ENCODE measurements at places on chromosomes 2 and 18.

DNA sequence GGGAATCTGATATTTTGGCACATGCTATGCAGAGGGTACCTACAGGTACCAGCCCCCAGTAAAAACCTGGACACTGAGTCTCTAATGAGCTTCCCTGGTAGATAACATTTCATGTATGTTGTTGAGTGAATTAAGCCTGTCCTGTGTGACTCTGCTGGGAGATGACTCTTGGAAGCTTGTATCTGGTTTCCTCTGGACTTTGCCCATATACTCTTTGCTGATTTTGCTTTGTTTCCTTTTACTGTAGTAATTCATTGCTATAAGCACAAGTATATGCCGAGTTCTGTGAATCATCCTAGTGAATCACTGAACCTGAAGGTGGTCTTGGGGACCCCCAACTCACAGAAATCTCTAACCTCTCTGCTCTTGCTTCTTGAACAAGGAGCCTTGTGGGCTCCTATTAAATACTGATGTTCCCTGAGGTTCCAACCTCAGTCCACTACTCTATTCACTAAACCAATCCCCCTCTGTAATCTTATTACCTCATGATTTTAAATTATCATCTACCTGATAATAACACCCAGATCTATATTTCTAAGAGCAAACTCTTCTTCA lies 94.3 kb upstream of the WDSUB1 start:
- DNase-seq, result no peak

DNA sequence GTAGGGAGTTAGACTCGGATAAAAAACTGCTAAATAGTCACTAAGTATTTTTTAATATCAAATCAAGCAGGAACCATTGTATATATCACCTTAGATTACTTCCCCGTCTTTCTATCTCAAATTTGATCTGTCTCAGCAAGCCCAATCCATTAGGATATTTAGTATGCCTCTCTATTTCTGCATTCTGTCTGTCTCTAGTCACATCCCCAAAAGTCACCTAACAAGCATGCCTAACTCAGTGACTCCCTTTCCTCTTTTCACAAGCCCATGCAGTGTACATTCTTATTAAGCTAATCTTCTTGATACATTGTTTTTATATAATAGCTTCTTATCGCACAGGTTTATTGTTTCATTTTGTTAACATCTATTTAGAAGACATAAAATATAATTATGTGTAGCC lies 57.8 kb downstream of the PDE1A start:
- DNase-seq, result no peak

DNA sequence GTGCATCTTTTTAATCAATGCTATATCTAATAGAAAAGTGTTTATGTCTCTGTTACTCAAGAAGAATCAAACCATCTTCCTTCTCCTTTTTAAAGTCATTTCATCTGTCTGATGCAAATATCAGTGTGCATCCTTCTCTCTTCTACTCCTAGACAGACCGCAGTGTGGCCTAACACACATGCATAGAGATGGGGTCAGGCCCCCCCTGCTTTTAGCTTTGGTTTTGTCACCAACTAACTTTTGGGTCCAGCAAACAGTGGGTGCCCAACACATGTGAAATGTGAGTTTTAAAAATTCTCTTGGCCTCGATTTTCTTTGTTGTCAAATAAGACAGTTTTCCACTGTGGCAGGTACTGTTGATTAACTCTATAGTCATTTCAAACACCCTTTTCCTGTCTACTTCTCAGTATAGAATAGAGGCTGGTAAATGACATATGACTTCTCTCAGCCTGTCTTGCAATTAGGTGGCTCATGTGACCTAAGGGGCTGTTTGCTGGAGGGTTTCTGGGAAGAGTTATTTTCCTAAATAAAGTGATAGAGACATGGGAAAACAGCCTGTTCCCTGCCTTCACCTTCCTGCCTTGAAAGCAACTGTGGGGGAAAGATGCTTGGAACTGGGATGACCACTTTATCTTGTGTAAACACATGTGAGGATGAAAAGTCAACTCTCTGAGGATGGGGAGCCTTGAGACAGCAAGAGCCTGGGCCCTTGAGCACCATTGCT lies 65.7 kb upstream of the DARS1 start:
- no peak for DNase-seq

DNA sequence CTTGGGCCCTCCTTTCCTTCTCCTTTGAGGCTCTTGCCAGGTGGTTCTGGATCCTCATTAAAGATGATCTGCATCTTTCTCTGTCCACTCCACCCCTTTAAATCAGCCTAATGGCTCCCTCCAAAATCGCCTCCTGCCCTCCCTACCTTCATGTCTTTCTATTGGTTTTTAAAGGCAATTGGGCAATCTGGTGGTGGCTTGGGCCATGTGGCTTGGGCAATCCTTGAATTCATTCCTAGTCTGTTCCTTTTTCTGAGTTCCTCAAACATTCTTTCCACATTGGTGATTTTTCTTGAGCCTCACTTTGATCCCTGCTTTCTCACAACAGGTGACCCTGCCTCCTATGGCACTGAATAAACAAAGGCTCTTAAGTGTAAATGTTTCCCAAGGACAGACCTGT lies 266.2 kb upstream of the REV1 start:
- DNase-seq, result no peak

DNA sequence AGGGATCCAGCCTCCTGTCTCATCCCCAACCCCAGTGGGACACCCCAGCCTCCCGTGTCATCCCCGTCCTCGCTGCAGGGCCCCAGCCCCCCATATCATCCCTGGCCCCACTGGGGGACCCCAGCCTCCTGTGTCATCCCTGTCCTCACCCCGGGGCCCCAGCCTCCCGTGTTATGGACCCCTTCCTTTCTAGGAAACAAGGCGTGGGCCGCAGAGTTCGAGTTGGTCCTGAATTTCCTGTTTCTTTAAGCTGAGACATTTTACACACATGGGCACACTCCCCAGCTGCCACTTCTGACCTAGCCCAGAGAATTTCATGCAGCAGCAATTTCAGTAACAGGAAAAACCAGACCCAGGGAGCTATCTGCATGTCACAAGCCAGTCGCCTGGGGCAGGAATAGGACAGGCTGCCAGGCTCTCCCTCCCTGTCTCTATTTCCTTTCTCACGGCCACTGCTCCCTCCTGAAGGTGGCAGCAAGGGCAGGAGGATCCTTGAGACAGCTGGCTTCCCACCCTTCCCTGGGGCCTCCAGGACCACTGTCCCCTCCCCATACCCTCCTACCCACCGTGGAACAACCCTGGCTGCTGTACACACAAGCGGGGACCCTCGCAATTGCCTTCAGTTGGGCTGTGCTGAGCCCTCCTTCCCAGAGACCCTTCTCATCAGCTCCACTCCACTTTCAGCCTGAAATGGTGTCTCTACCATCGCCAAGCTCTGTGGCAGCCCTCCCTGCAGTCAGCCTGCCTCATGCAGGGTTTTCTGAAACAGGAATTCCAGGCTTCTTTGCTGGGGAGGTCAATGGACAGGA lies 141.9 kb upstream of the ID2 start:
- DNase-seq, result no peak

GRCh38 chr18:42445359-42445758 lies 490.3 kb downstream of the PIK3C3 start:
- DNase-seq, result no peak

GRCh38 chr18:58438161-58438957 lies 190.5 kb downstream of the ALPK2 start:
- peak; percentile 27 for DNase-seq

DNA sequence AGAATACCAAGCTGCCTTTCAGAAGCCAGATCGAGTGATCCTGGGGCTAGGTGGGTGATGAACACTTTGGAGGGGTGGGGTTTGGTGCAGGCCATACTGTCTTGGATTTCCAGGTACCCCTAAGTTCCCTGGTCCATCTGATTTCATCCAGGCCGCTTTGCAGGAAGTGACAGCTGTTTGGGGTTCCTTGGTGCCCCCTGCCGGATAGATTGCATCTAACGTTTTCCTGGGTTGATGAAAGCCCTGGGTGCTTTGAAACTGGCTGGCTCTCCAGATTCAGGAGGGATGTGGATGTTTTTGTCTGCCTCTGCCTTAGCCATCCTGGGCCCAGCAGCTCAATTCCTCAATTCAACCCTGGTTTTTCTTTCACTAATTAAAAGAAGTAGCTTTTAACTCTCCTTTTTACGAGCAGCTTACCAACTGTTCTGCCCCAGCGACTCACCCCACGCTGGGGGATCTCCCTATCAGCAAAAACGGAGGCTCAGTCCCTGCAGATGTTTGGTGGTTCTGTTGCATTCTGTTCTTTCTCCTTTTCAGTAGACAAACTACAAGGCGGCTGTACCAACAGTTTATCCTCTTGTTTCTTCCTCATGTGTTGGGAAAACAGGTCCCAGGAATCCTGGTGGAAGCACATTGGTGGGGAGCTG lies 37.1 kb downstream of the ARHGEF4 start:
- DNase-seq, result peak; percentile 69

GRCh38 chr18:41864216-41864615 lies 90.8 kb upstream of the PIK3C3 start:
- no peak for DNase-seq

DNA sequence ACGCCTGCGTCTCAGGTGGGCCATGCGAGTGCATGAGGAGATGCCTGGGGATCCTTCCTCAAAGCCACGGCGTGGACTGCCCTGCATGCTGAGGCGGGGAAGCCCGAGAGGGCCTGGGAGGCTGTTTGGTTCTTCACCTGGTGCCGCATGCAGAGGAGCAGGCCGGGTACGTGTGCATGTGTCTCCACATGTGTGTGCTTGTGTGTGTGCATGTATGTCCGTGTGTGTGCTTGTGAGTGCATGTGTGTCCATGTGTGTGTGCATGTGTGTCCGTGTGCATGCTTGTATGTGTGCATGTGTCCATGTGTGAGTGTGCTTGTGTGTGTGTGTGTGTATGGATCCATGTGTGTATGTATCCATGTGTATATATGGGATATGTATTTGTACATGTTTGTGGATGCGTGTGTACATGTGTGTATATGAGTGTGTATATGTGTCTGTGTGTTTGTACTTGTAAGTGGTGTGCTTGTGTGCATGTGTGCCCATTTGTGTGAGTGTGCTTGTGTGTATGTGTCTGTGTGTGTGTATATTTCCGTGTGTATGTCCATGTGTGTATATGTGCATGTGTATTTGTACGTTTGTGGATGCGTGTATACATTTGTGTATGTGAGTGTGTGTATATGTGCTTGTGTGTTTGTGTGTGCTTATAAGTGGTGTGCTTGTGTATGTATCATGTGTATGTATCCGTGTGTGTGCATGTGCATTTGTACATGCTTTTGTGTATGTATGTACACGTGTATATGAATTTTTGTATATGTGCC lies 79.0 kb downstream of the PTGR3 start:
- no peak for DNase-seq

All from CD4-positive, alpha-beta T cell treated with Interleukin-10 for 1 hour (primary cell).